ENCODE measurements at places on chromosomes 11 and 22.
A peak's percentile ranks its signal among the peaks of the same experiment; 100 is the strongest.

GRCh38 chr22:31871480-31871879, 72.9 kb upstream of the YWHAH start:
- no peak for DNase-seq

- no peak for DNase-seq
Observed at GRCh38 chr11:46972343-46972742, 35.8 kb downstream of the CSTPP1 start.

- DNase-seq: no peak
Observed at GRCh38 chr11:100922121-100922520, 207.5 kb downstream of the PGR start.

- DNase-seq: peak; percentile 8
Observed at GRCh38 chr22:23128269-23129108, 13.3 kb downstream of the RSPH14 start.

DNA sequence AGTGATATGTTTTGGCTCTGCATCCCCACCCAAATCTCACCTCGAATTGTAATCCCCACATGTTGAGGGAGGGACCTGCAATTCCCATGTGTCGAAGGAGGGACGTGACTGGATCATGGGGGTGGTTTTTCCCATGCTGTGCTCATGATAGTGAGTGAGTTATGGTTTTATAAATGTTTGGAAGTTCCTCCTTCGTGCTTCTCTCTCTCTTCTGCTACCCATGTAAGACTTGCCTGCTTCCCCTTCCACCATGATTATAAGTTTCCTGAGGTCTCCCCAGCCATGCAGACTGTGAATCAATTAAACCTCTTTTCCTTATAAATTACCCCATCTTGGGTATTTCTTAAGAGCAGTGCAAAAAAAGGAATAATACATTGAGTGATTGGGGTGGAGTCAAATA, 7.3 kb upstream of the CEP295 start:
- DNase-seq: no peak

GRCh38 chr11:17513853-17514252, 30.4 kb downstream of the USH1C start:
- DNase-seq: no peak

GRCh38 chr11:112885744-112886433, 75.3 kb upstream of the NCAM1 start:
- DNase-seq: no peak

- no peak for DNase-seq
Observed at GRCh38 chr11:12599408-12600143, 74.6 kb upstream of the TEAD1 start.

GRCh38 chr11:94791216-94791889, 23.2 kb downstream of the AMOTL1 start:
- no peak for DNase-seq

DNA sequence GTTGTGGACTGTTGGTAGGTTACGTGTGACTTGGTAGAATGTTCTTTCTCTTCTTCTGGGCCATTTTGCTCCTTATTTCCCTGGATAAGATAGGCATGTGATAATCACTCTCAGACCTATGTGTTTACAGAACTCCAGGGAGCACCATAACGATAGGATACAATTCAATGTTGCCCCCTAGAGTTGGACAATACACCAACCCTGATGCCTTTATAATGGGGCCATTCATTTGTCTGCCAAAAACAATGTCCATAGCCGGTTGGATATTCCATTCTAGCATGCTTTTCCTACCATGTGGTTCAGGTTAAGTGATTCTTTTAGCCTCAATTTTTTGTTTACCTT, 60.5 kb downstream of the APIP start:
- DNase-seq: no peak

Measured in NCI-H1048 (cell line).